ENCODE measurements at places on chromosomes 13 and 19.

GRCh38 chr13:31224963-31225559 lies 25.3 kb downstream of the B3GLCT start:
- no peak for DNase-seq

DNA sequence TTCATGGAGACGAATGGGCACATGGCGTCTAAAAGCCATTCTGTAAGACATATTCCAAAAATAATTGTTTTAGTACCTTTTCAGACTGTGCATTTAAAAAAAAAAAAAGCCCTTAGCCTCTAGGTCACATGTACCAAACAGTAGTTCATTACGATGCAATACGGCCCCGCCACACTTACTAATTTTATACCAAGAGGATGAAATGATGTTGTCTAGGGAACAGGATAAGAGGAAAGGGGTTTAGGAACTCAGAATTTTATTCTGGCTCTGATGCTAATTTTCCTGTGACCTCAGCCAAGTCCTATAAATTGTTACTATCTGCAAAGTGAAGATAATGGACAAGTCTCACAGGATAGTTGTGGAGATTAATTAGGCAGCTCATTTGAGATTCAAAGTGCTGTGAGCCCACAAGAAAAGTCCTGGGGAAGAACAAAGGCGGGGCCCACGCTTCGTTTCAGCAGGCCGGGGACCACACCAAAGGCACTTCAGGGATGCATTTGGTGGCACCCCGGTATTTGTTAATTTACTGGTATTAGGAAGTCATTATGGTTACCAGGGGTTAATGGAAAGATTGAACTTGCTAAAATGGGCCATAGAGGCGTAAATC lies 511.1 kb downstream of the IRS2 start:
- no peak for DNase-seq

GRCh38 chr19:48216933-48217332 lies 38.8 kb downstream of the CARD8 start:
- no peak for DNase-seq

DNA sequence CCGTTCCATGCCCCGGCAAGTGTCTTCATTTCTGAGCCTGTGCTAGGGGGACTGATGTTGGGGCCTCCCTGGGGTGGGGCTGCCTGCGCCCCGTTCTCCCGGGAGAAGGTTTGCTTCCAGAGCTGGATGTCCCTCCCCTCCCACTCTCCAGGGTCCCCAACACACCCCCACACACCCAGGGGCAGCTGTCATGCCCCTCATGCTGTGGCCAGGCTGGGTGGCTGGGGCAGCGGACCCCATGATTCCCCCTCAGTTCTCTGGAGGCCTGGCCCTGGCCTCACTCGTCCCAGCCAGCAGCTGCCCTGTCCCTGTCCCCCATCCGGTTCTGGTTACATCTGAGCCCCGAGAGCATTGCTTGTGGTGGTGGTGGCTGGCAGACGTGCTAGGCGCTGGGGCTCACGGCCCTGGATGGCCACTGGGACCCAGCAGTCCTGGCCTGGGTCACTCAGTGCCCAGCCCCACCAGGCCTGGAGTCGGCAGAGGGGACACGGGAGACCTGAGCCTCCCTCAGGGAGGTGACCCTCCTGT lies 184.8 kb downstream of the KDM4B start:
- no peak for DNase-seq

- no peak for DNase-seq
Measured at GRCh38 chr19:6030214-6030507, 52.2 kb upstream of the RANBP3 start.

DNA sequence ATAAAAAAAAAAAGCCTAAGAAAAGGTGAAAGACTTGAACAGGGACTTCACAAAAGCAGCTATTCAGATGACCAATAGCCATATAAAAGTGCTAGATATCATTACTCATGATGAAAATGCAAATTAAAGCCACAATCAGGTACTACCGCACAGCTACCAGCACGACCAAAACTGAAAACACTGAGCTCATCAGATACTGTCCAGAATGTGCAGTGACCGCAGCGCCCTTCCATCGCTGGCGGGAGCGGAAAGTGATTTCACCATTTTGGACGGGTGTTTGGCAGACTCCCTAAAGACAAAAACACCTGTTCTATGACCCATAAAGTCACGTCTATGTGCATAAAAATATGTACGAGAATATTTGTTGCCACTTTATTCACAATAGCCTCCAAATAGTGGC lies 60.7 kb downstream of the SLC6A16 start:
- DNase-seq, result no peak

GRCh38 chr13:76523740-76524340 lies 362.4 kb downstream of the KCTD12 start:
- no peak for DNase-seq

- DNase-seq, result no peak
Measured at GRCh38 chr13:112462408-112462807, 86.3 kb downstream of the SPACA7 start.

GRCh38 chr19:33622505-33622808 lies 704 bp downstream of the CHST8 start:
- no peak for DNase-seq

- DNase-seq, result no peak
Measured at GRCh38 chr19:18587561-18587960, 1.0 kb upstream of the REX1BD start.

GRCh38 chr19:17214508-17215126 lies 540 bp upstream of the USE1 start:
- DNase-seq, result no peak

GRCh38 chr13:25879466-25879865 lies 172.3 kb downstream of the SHISA2 start:
- DNase-seq, result no peak

- DNase-seq, result no peak
Measured at GRCh38 chr19:32542477-32543108, 38.4 kb upstream of the PDCD5 start.

DNA sequence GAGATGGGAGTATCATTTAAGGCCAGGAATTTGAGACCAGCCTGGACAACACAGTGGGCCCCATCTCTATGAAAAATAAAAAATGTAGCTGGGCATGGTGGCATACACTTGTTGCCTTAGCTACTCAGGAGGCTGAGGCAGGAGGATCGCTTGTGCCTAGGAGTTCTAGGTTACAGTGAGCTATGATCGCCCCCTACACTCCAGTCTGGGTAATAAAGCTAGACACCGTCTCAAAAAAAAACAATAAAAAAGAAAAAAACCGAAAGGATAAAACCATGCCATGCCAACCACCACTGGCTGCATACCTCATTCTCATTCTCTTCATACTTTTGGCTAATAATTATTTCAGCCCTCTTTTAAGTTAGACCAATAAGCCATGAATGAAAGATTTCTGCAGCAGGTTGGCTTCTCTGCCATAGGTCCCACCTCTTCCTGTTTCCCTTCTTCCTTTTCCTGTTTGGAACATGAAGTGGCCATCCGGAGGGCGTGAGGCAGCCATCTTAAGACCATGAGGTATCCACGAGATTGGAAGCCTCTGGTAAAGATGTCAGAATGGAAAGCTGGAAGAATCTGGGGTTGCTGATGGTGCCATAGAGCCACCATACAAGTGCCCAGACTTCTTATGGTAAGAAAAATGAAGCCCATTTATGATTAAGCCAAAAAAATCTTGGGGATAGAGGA lies 171.3 kb downstream of the CACNA1A start:
- DNase-seq, result no peak

- DNase-seq, result no peak
Measured at GRCh38 chr13:108984251-108984920, 355.0 kb downstream of the MYO16 start.

DNA sequence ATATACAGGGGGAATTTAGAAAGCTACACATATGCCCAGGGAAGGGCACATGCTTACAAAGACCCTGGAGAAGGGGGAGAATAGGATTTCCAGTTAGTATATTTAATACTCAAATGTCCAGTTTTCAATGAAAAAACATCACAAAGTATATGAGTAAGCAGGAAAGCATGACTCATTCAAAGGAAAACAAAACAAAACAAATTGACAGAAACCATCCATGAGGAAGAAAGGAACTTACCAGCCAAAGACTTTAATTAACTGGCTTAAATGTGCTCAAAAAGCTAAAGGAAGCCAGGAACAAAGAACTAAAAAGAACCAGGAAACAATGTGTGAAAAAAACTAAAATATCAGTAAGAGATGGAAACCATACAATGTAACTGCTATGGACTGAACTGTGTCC lies 716.2 kb upstream of the ARGLU1 start:
- no peak for DNase-seq

DNA sequence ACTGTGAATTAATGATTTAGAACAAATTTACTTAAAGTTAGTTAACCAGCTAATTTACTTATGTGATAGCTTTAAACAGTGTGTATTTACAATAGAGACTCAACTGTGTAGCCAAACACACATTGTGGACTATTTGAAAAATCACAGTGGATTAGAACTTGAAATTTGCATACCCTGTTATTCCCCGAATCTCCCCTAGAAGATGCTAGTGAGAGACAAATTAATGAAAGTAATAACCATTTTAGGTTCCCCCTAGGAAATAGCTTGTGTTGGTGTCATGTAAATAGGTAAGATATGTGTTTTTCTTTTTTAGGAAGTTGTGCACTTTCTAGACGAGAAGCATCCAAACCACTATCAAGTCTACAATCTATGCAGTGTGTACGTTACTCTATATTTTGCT lies 98.5 kb downstream of the C1QTNF9 start:
- DNase-seq, result no peak

DNA sequence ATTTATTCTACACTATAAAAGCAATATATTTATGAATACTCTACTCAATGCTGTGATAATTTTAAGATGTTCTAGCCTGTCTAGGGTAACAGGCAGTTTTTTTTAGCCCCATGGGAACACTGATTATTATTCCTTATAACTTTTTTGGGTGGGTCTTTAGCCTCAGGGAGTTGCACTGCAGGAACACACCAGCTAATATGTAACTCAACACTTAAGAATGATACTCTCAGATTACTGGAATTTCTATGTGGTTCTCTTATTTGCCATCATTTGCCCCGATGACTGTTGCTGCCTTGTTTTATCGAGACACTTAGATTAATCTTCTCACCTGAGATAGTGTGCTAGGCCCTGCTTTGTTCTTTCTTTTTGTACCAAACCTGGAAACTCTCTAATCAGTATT lies 396.9 kb upstream of the SLITRK1 start:
- no peak for DNase-seq

DNA sequence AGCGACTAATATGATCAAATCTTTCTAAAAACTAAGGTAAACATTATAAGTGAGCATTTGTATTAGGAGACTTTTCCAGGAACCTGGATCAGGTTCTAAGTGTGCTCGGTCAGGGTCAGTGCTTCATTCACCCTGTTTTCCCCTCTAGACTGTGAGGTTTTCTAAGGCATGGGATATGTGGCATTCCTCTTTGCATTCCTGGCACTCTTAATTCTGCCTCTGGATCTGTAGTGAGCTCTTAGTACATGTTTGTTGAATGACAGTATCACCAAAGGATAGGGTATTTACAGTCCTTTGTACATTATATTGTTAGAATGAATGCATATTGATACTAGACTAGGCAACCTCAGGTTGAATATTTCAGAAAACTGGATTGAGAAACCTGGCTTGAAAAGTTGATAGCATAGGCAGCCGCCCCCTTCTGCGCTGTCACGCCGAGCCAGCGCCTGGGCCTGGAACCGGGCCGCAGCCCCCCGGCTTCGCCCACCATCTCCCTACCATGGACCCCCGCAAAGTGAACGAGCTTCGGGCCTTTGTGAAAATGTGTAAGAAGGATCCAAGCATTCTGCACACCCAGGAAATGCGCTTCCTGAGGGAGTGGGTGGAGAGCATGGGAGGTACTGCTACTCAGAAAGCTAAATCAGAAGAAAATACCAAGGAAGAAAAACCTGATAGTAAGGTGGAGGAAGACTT lies 156.5 kb downstream of the KCNRG start:
- DNase-seq, result no peak

DNA sequence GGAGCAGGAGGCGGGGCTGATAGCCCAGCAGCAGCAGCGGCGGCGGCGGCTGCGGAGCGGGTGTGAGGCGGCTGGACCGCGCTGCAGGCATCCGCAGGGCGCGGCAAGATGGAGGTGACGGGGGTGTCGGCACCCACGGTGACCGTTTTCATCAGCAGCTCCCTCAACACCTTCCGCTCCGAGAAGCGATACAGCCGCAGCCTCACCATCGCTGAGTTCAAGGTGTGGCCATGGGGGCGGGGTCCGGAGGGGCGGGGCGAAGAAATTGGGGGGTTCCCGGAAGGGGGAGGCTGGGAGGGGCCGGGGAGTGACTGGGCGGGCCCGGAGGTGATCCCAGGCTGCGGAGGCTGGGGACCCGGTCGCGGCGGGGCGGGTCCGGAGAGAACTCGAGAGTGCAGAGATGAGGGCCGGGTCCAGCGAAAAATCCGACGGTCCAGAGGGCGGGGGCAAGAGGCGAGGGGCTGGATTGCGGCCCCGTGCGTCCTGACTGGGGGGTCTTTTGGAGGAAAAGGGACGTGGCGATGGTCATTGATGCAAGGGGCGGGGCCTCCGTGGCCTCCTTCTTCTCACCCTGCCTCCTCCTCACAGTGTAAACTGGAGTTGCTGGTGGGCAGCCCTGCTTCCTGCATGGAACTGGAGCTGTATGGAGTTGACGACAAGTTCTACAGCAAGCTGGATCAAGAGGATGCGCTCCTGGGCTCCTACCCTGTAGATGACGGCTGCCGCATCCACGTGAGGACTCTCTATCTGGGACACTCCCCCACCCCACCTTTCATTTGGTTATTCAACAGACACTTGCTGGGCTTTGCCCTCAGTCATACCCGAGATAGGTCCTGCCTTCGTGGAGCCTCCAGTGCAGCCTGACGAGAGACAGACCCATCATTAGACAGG lies at the start of gene TBCB:
Gene TBCB (plus strand): TSS at position 16 of the 891 bp plus-strand sequence. CDS start 93 bp downstream, at position 109.
- no peak for DNase-seq

DNA sequence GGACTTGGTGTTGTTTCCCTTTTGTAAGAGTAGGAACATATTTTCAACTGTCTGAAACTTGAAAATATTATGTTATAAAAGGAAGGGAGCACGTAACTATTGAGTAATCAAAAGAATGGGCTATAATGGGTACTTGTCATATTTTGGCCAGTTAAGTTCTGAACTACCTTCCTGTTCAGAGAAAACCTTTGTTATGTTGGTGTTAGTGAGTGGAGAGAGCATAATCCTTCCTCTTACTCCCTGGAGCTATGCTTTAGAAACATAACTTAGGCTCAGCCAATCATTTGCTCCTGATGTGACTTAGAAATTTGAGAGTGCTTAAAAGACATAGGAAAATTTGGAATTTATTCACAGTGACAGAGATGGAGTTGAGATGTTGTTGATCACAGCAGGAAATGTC lies 482.5 kb upstream of the SPRY2 start:
- no peak for DNase-seq

DNA sequence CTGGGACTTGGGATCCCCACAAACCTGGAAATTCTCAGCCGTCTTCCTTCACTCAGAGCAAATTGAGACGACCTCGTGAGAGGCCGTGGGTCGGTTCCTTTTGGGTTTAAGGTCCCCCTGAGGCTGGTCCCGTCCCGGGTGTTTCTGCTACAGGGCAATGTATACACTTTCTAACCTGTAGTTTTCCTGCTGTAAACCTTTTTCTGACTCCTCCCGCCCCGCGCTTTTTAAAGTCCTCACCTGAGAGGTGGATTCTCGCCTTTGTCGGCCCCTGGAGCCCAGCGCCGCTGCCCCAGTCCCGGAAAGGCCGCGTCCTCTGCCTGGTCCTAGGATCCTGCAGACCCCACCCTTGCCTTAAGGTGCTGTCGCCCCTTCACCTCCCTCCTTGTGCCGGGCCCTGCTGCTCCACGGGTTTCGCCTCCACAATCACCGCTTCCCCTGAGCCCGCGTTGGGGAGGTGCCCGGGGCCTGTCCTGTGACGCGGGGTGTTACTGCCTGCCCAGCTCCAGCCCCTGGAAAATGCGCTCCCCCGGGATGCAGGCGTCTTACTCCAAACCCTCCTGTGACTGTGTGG lies 391 bp downstream of the ZNF761 start:
- DNase-seq, result peak; percentile 3

Measured in hematopoietic multipotent progenitor cell (in vitro differentiated cells).